ENCODE measurements at places on chromosomes 7 and 10.

DNA sequence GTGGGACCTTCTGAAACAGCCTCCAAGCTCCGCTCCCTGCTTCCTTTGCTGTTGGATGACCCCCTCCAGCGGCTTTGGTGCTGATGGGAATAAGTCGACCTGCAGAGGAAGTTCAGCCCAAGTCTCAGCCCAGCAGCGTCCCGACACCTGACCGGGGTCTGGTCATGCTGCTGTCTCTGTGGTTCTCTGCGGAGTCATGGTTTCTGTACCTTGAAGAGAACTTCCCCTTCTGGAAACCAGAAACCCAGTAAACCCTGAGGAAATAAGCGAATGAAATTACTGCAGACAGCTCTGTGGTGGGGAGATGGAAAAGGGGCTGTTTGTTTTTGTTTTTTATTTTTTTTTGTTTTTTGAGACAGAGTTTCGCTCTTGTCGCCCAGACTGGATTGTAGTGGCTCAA lies 18.3 kb upstream of the ZNF12 start:
- no peak for DNase-seq

DNA sequence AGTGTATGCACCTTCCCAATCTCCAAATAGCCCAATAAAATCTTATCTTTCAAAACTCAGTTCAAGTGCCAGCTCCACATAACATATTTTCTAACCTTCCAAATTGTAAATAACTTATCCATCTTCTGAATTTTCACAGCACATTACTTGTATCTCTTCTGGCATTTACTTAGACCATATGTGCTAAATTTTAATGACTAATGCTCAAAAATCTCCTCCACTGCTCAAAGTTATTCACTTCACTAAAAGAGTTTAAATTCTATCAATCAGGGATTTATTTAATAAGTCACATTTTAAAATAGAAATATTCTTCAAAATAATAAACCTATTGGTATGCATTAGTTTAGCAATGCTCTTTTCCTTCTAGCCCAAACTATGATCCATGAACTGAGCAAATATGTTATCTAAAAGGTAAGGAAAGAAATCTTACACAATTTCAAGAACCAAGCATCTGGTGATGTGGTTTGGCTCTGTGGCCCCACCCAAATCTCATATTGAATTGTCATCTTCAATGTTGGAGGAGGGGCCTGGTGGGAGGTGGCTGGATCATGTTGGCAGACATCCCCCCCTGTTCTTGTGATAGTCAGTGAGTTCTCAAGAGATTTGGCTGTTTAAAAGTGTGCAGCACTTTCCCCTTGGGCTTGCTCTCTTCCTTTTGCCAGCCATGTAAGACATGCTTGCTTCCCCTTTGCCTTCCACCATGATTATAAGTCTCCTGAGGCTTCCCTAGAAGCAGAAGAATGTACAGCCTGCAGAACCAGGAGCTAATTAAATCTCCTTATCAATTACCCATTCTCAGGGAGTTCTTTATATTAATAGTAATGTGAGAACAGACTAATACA lies 28.1 kb upstream of the GPR22 start:
- no peak for DNase-seq

DNA sequence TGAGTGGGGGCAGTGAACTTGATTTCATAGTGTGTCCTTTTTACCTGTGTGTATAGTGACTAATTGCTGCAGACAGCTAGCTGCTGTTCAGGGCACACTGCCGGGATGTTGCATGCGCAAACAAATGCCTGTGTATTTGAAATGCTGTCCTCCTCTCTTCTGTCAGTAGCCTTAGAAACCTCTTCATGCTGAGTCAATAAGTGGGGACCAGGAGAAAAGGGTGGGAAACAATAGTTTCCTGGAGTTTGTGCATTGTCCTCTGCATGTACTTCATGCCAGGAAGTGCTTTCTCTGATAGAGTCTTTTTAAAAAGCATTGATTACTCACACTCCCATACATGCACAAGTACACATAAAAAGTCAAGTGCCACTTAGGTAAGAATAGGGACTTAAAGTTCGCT lies 1183.7 kb upstream of the CELF2 start:
- DNase-seq = no peak

DNA sequence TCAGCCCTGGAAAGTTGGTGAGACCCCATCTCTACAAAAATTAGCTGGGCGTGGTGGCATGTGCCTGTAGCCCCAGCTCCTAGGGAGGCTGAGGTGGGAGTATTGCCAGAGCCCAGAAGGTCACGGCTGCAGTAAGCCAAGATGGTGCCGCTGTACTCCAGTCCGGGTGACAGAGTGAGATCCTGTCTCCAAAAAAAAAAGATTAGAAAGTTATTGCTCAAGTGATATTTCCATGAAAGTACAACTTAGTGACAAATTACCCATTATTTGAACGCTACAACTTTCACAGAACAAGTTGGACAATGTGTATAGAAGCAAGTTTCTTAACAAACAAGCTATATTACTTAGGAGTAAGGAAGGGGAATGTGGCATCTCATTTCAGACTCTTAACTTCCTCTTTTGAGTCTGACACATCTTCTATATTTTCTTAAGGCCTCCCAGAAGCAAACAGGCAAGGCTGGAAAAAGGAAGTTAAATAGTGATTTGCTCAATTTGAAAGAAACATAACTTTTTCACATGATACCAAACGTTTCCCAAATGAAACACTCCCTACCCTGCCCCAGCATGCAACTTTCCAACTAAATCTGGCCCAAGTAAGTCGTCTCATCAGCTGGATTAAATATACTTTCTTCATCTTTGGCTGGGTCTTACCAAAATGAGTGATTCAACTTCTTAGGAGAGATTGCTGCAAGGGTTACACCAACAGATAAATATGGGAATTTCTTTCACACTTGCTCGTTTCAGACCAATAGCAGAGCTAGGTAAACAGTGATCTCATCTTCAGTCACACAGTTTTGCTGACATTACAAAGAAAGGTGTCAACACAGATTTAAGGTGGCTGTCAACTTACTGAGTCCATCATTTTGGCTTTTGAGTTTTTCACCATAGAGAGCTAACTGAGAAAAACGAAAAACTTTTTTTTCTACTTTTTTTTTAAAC lies 66.3 kb upstream of the KLF6 start:
- DNase-seq = no peak

DNA sequence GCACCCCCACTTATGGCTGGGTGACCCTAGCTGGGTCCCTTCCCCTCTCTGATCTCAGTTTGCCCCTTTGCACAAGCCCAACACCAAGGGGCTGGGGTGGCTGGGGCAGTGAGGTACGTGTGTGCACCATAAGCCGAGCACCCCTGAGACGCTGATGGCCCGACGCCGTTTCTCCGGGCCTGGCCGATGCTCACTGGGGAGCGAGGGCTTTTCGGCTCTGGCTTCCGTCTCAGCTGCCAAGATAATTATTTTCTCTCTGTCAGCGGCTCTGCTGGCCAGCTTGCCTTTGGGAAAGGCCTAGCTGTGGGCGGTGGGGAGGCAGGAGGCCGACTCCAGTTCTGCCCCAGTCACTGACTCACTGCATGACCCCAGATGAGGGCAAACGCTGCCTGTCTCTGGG lies 91.0 kb downstream of the ZMIZ1 start:
- DNase-seq = no peak

DNA sequence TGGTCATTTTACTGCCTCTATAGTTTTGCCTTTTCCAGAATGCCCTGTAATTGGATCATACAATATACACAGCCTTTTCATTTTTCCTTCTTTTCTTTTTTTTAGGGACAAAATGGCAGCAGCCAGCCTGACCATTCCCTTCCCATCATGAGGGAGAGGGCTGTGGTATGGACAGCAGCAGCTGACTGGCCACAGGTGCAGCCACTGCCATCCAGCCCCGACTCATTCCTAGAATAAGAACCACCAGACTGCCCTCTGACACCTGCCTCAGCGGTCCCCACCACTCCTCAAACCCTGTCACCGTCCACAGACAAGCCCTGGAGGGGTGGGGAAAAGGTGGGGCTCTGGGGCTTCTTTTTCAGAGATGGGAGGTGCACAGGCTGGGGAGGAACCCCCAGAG lies 92.8 kb downstream of the EPDR1 start:
- DNase-seq = no peak

DNA sequence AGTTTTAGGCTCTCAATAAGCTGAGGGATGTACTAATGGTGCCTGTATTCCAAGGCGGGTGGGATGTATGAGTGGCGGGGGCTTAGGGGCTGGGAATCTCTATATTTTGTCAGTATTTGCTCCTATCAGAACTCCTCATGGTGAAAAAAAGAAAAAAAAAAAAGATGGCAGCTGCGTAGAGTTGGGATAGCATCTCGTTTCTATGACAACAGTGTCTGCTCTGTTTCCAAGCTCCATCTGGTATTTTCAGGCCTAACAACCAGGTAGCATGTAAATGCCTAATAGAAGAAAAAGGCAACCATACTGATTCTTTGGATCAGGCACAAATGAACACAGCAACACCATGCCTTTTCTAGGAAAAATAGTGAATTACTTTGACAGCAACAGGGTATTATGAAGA lies 11.7 kb upstream of the CCDC172 start:
- no peak for DNase-seq

- DNase-seq = peak; percentile 36
Measured at GRCh38 chr7:16564909-16565426, 38.3 kb downstream of the LRRC72 start.

DNA sequence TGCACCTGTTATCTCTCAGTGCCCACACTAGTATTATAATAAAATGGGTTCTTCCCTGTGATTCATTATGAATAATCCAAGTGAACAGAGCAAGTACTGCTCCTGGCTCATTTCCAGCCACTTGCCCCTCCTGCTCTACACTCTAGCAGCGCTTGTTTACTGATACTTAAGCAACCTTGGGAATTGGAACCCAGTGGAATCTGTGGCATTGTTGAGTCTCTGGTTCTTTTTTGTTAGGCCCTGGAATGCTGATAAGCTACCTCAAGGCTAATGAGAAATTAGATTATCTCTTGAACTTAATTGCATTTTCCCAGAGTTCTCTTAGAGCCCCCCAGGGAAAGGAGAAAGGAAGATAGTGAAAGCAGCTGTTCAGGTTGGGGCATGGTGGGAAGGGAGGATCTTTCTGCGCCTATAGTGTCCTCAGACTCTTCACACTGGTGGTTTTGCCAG lies 34.0 kb downstream of the PRKAR2B start:
- peak; percentile 92 for DNase-seq

GRCh38 chr7:49229246-49229645 lies 304.9 kb downstream of the CDC14C start:
- DNase-seq = no peak

- no peak for DNase-seq
Measured at GRCh38 chr7:39609113-39609934, 14.0 kb upstream of the RALA start.

All from glomerular endothelial cell (primary cell).